ENCODE measurements at places on chromosomes 5 and 9.

DNA sequence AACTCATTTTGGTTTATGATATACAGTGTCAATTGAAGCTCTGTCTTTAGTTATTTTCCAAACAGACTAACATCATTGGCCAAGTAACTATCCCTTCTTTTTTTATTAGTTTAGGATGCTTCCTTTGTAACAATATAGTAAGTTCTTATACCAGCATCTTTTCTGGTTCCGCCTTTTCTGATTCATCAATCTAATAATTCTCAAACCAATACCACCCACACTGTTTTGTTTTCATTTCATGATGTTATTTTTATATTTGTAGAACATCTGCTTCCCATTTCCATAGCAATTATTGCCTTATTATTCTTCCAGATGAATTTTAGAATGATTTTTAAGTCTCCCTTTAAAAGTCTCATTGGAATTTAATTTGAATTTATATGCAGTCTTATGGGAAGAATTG, 218.1 kb downstream of the RFK start:
- no peak for DNase-seq

DNA sequence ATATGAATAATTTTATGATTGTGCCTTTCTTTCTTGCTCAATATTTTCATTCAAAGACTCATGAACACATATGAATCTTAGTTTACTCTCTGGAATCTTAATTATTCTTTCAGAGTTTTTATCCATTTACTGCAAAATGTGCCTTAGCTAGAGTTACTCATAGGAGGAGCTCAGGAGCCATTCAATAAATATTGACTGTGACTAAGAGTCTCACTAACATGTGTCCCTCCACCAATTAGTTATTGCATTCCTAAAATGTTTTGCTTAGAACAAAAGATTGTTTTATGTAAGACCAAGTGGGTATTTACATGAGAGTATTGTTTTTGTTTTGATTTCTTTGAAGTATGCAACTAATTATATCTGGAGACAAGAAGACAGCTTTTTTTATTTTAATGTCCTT, 218.4 kb upstream of the MAST4 start:
- no peak for DNase-seq

DNA sequence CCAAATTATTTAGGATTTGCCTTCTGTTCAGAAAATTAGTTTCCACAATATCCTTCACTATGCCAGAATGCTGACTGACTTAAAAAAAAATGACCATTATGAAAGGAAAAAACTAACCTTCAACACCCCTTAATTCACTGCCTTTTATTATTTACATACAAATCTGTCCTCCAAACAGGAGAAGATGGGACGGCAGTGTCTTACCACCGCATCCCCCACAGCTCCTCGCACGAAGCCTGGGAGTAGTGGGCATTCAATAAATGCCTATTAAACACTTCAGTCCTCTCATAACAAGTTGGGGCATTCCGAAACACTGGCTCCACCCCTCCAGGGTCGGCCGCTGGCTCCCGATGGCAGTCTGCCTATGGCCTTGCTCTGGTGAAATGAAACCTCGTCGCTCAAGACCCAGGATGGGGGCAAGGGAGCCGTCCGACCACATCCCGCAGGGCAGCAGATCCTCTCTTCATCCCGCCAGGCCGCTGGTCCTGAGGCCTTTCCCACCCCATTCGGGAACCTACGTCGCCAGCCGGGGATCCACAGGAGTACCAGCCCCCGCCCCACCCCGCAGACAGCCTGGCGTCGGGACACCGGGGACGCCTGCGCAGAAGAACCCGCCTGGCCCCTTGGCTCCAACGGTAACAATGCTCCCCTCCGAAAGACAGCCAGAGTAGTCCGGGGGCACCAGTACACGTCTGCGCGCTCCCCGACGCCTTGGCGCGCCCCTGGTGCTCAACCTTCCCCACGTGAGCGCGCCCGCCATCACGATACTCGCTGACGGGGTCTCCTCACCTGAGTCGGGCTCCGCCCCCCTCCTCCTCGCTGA, 613 bp downstream of the ZBTB5 start:
- DNase-seq = peak; percentile 85

- no peak for DNase-seq
Measured at GRCh38 chr9:17236147-17236546, 101.3 kb downstream of the CNTLN start.

DNA sequence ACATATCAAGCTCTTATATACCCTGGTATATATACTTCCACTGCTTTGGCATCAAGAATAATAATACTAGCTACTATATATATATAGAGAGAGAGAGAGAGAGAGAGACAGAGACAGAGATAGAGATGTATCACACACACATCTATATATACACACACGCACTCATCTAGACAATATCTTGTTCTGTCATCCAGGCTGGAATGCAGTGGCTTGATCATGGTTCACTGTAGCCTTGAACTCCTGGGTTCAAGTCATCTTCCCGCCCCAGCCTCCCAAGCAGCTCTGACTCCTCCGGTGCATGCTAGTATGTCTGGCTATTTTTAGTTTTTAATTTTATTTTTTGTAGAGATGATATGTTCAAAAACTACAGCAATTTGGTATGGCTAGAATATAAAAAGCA, 22.5 kb downstream of the ANKHD1 start:
- DNase-seq = no peak

DNA sequence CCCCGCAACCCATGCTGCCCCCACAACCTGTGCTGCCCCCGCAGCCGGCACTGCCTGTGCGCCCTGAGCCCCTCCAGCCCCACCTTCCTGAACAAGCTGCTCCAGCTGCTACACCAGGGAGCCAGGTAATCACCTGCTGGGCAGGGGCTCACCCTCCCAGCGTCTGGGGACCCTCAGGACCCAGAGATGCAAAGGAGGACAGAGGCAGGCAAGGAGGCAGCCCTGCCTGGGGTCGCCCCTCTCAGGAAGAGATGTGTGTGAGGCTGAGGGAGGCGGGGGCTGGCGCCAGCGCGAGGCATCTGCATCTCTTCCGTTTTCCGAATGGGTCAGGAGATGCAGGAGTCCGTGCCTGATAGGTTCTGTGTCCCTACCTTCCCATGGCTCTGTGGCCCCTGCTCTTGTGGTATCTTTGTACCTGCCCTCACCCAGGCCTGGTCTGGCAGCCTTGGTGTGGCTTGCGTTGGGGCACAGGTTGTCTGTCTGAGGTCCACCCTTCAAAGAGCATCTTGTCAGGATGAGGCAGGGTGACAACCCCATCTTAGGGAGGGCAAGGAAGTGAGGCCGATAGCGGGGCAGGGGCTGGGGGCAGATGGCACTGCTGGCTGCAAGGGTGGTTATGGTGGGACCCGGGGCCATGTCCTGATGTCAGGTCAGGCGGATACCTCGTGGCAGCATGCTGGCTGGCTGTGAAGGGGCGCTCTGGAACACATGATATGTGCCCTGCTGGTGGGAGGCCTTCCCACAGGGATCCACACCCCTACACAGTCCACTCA, 75.7 kb downstream of the WNK2 start:
- no peak for DNase-seq

- no peak for DNase-seq
Measured at GRCh38 chr9:35960039-35960655, 2.2 kb upstream of the OR2S2 start.

GRCh38 chr9:89427621-89428221, 70.2 kb downstream of the SEMA4D start:
- DNase-seq = no peak

- no peak for DNase-seq
Measured at GRCh38 chr5:53211799-53212198, 102.2 kb upstream of the MOCS2 start.

DNA sequence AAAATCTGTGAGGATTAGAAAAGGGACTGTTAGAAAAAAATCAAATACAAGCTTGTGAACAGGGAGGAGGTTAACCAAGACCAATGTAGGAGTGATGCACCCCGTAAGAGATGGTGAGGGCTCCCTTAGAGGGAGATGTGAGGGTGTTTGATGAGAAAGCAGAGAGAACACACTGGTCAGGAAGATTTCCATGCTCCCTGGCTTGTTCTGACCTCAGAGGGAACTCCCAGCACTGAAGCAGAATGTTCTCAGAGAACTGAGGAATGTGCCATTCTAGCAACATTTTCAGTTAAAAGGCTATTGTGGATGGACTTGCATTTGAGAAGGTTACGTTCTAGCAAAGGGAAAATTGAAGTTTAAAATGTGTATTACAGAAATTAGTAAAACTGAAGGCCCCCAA, 110.6 kb downstream of the HTR4 start:
- DNase-seq = no peak

DNA sequence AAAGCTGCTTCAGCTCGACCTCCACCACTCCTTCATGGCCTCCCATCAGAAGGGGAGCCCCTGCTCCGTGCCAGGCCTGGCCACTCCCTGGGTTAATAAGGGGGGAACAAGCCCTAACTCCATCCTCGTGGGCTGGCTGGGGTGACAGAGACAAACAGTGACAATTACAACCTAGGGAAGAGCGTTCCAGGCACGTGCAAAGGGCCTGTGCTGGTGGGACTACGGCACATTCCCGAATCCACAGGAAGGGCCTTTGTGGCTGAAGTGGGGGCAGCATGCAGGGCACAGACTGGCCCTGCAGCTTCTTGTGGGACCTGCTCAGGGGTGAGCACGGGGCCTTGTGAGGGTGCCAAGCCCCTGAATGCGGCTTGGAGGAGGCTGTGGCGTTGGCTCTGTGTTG, 157.4 kb downstream of the C9orf50 start:
- DNase-seq = no peak

DNA sequence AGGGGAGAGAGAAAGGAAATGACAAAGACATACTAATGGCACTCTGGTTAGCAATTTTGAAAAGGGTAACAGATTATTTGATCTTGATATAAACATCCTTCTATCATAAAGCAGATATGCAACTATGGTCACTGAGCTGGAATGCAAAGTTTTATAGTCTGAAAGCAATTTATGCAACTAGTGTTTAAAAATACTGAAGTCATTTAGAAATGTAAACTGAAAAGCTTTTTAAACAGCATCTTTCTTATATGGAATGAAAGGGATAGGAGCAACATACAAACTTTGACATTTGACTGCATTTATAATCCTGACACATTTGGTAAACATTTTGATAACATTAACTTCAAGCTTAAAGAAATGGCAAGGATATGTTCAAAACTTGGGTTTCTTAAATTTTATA, 28.7 kb upstream of the ADAMTS19 start:
- DNase-seq = no peak

- DNase-seq = peak; percentile 72
Measured at GRCh38 chr5:77774981-77775789, 954 bp downstream of the TBCA start.

- DNase-seq = no peak
Measured at GRCh38 chr5:82050955-82051354, 79.1 kb downstream of the ATG10 start.

- DNase-seq = no peak
Measured at GRCh38 chr5:178282391-178282790, 49.8 kb upstream of the PHYKPL start.

- no peak for DNase-seq
Measured at GRCh38 chr5:119897537-119898370, 268.4 kb downstream of the FAM170A start.

DNA sequence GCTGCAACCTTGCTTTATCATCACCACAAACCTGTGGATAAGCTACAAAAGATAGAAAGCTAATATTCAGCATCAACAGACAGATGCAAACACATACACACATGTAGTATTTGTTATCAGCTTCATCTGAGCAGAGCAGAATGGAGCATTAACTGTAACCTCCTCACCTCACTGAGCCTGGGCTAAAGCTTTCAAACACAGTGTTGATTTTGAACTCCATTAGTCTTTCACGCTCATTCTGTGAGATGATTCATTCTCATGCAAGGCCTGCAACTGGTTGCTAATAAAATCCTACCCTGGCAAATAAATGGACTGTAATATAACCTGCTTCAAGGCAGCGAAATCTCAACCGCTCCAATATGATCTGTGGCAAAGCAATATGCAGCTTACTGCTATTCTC, 1360.6 kb upstream of the ACO1 start:
- no peak for DNase-seq

DNA sequence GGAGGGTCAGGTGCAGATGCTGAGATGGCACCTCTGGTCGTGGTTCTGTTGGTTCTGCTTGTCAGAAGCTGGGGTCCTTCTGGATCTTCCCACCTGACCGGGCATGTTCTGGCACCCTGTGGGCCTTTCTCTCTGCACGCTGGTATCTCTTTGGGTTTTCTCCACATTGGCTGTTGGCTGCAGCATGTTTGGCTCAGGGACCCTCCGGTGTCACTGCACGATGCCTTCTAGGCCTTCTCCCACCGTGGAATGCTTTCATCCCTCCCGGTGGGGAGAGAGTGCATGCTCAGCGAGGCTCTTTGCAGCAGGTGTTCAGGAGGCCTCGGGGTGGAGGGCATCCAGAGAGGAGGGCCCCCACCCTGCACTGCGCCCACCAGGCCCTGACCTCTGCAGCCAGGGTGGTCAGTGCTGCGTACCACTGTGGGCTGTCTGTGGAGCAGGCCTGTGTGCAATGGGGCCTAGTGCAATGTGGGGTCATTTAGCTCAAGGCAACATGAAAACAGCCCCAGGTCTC, 119.4 kb downstream of the WNK2 start:
- DNase-seq = no peak

- no peak for DNase-seq
Measured at GRCh38 chr9:30935730-30936129, 1448.7 kb upstream of the ACO1 start.

- no peak for DNase-seq
Measured at GRCh38 chr9:34957492-34958410, at the start of gene PHF24. Gene PHF24, plus strand, starts transcription at chr9:34958285. Its CDS starts 13,014 bp downstream, at chr9:34971299.

GRCh38 chr5:89536020-89536419, 653.0 kb upstream of the MEF2C start:
- DNase-seq = no peak

DNA sequence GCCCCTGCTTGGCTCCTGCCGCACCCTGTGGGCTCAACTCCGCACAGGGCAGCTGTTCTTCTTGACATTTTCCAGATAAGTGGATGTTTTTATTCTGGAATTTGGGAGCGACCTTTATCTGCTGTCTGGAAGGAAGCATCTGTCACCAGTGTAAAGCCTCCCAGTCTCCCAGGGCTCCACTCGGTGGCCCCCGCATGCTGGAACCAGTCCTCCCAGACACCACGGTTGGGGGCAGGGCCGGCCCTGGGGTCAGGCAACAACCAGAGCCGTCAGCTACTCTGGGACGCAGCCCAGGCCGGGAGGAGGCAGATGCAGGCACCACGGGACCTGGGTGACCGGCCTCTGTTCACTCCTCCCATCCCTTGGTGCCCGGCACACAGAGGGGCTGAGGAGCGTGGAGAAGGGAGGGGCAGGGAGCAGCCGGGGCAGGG, 92.8 kb upstream of the ADAMTS2 start:
- no peak for DNase-seq

DNA sequence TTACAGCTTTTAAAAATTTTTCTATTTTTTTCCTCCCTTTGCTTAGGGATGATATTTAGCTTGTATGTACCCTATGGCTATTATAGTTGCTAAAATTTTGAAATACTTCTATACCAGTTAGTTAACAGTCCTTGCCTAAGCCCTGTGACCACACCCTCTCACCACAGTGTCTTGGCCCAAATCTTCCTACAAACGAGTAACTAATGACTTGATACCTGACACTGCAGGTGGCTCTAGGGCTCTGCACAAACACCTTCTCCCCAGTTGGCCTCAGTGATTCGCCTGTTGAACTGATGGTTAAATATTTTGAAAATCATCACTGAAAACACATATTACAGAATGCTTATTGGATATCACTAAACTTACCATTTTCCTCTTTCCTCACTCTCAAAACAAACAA, 449.6 kb upstream of the CHD1 start:
- DNase-seq = no peak
